ENCODE measurements at places on chromosomes 12 and 14.

- no peak for DNase-seq
Observed at GRCh38 chr12:114238808-114239207, 167.1 kb downstream of the TBX5 start.

DNA sequence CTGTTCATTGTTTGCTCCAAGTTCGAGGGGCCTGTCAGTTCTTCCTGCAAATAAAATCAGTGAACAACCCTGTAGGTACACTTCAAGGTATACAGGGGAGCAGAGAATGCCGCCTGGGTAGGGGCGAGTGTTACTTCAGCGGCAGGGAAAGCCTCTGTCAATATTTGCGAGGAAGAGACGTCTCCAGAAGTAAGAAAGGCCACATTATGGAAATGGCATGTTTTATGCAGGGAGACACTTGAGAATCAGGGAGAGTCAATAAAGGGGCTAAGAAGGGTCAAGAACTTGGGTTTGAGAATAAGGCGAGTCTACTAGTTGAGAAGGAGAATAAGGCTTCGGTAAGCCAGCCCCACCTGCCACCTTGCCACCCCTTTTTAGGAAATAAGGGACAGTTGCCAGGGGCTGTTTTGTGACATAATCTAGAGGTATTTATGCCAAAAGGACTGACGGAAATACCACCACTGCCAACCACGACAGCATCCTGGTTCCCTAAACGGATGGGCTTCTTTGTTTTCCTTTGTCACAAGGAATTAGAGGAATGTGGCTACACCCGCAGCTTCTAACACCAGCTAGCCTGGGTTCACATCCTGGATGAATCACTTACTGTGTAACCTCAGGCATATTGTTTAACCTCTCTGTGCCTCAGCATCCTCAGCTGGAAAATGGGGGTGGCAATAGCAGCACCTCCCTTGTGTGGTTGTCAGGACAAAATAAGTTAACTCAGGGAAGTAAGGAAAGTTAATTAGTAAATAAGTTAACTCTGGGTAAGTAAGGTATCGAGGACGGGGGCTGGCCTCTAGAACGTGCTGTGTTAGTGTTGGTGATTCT lies 67.7 kb downstream of the EID3 start:
- DNase-seq = peak; percentile 53

DNA sequence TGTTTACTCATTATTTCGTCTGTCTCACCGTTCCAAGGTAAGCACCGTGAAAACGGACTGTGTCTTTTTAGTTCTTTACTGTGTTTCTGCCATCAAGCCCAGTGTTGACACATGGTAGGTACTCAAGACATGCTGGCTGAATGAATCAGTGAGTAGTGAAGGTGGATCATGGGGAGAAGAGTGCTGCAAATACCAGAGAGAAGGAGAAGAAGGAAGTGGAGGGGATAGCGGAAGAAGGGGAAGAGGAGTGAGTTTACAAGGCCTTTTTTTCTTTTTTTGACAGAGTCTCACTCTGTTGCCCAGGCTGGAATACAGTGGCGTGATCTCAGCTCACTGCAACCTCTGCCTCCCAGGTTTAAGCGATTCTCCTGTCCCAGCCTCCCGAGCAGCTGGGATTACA lies 54.6 kb downstream of the ETV6 start:
- DNase-seq = no peak

DNA sequence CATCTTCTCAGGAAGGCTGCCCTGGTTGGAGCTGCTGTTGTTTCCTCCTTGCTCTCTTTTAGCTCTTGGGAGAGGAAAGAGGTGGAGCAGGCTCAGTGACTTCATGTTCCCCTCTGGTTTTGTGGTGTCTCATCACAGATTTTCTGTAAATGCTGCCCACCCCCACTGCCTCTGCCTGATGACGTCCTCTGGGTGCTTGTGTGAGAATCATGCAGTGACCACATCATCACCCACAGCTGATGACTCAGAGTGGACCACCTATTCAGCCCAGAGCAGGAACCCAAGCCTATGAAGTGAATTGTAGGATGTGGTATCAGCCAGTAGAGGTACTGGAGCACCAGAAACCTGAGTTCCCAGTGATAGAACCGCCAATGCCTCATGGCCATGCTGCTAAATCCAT lies at the start of gene GZMB:
Gene GZMB (minus strand): TSS at position 33 of the 400 bp plus-strand sequence. CDS start 30 bp downstream, at position 3.
- DNase-seq = no peak

GRCh38 chr12:92146497-92147224 lies 1.0 kb upstream of the BTG1 start:
- DNase-seq = no peak

GRCh38 chr12:124188561-124189405 lies 106.1 kb upstream of the RFLNA start:
- DNase-seq = peak; percentile 12

DNA sequence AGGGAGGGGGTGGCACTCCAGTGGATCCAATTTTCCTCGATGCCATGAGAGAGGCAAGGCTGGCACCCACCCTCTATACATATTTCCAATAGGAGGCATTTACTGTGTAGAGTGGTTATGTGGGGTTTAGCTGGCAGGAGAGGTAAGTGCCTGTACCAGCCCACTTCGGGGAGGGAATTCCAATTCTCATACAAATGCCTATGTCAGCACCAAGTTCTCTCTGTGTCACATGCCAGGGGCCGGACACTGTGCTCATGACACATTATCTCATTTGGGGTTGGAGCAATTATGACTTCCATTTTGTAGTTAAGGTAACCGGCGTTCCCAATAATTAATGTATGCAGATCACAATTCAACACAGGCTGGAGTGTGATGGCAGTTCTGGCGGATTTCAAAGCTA lies 284.3 kb downstream of the KSR2 start:
- no peak for DNase-seq

Measured in LoVo (cell line).